ENCODE measurements at places on chromosomes 12 and 14. TPM values are rescaled to one million over a fixed set of nuclear protein-coding genes. Genes with fewer than 3 reads are reported as not detected.
A peak's percentile ranks its signal among the peaks of the same experiment; 100 is the strongest.

The LRRC43 gene
- 1.6 TPM for total RNA-seq

GRCh38 chr14:51950007-51950406 is 39.3 kb upstream of the RTRAF start:
- no peak for DNase-seq
- H3K4me3 ChIP-seq, result no peak overlapping the region
- peaks cover 3% of the 10 kb centered on the region for H3K4me1 ChIP-seq
- H3K27me3 ChIP-seq, result no peaks in the 10 kb centered on the region
- no peak overlapping the region for H3K27ac ChIP-seq
- H3K36me3 ChIP-seq, result peaks cover 82% of the 10 kb centered on the region

DNA sequence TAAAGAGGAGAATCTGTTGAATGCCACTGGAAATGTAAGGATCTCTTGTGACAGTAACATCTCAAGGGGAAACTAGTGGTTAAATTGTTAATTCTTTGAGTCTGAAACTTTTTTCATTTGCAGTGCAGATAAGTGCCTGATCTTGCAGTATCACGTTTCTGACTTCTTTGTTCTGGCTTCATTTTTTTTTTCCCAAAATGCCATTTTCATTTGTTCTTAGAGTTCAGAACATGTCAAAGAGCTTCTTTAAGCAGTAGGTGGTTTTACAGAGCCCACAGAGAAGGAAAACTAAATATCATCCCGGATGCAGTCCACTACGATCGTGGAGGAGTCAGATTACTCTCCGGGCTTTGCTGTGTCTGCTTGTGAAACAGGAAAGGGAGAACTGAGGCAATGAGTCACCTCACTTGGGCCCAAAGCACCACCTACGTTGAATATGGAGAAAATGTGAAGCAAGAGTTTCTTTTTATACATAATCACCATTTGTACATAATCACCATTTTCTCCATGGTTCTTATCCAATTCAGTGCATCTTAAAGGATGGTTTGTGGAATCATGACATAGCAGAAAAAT is 43.9 kb downstream of the HMGA2 start:
- no peak overlapping the region for H3K4me3 ChIP-seq
- no peaks in the 10 kb centered on the region for H3K36me3 ChIP-seq
- peaks cover 3% of the 10 kb centered on the region for H3K27me3 ChIP-seq

The FNTB gene
- total RNA-seq, result 17.5 TPM

DNA sequence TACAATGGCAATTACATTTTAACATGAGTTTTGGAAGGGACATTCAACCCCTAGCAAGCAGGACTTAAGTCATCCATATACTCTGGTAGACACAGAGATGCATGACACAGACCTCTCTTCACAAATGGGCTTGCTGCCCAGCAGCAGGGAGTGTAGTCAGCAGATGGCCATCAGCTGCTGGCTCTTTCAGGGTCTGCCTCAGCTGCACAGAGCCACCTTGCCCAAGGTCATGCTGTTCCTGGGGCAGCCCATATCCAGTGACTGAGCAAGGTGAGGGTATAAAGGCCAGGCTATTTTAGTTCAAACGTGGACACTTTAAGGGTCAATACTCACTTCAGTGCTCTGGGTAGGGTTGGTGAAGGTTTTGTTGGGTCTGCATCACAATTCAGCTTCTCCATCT is 58.3 kb upstream of the JDP2 start:
- H3K27me3 ChIP-seq, result peaks cover 26% of the 10 kb centered on the region
- H3K4me3 ChIP-seq, result no peak overlapping the region
- no peaks in the 10 kb centered on the region for H3K4me1 ChIP-seq
- no peak overlapping the region for H3K27ac ChIP-seq
- H3K36me3 ChIP-seq, result no peaks in the 10 kb centered on the region

The PPP1R36 gene
- total RNA-seq, result not detected

The LRP6 gene
- 0.55 TPM for total RNA-seq

DNA sequence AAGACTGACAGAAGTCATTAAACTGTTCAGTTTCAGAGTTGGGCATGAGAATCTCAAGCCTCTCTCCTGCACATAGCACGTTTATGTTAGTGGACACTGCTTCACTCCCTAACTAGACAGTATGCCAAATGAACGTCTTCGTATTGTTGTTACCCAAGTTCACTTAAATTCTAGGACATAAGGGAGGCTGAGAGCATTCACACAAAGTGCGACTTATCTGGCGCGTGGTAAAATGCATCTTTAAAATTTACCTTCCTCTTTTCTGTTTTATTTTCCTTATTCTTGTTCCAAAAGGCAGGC is 166.3 kb downstream of the AKAP6 start:
- no peak overlapping the region for H3K4me3 ChIP-seq
- H3K27ac ChIP-seq, result no peak overlapping the region
- no peaks in the 10 kb centered on the region for H3K27me3 ChIP-seq
- no peaks in the 10 kb centered on the region for H3K4me1 ChIP-seq
- no peaks in the 10 kb centered on the region for H3K36me3 ChIP-seq

GRCh38 chr12:114339626-114340025 is 66.3 kb downstream of the TBX5 start:
- no peak overlapping the region for H3K4me3 ChIP-seq
- H3K4me1 ChIP-seq, result no peaks in the 10 kb centered on the region
- H3K36me3 ChIP-seq, result no peaks in the 10 kb centered on the region
- no peaks in the 10 kb centered on the region for H3K27me3 ChIP-seq
- no peak for DNase-seq
- no peak overlapping the region for H3K27ac ChIP-seq

- peaks cover 22% of the 10 kb centered on the region for H3K4me1 ChIP-seq
- peaks cover 14% of the 10 kb centered on the region for H3K36me3 ChIP-seq
- H3K27me3 ChIP-seq, result no peaks in the 10 kb centered on the region
- H3K27ac ChIP-seq, result no peak overlapping the region
- no peak for DNase-seq
Measured at GRCh38 chr12:27261866-27262265, 17.8 kb downstream of the STK38L start.

GRCh38 chr12:132397934-132398385 is 68.6 kb upstream of the GALNT9 start:
- no peak overlapping the region for H3K4me3 ChIP-seq
- H3K27me3 ChIP-seq, result peaks cover 2% of the 10 kb centered on the region
- no peak overlapping the region for H3K27ac ChIP-seq
- H3K4me1 ChIP-seq, result no peaks in the 10 kb centered on the region
- no peak for DNase-seq

The AVPR1A gene
- total RNA-seq, result not detected

GRCh38 chr12:63917864-63918799 is 73.6 kb downstream of the SRGAP1 start:
- no peak for DNase-seq
- no peak overlapping the region for H3K27ac ChIP-seq
- no peaks in the 10 kb centered on the region for H3K4me1 ChIP-seq
- no peaks in the 10 kb centered on the region for H3K36me3 ChIP-seq
- H3K4me3 ChIP-seq, result no peak overlapping the region

The CD69 gene
- total RNA-seq, result 72.2 TPM

DNA sequence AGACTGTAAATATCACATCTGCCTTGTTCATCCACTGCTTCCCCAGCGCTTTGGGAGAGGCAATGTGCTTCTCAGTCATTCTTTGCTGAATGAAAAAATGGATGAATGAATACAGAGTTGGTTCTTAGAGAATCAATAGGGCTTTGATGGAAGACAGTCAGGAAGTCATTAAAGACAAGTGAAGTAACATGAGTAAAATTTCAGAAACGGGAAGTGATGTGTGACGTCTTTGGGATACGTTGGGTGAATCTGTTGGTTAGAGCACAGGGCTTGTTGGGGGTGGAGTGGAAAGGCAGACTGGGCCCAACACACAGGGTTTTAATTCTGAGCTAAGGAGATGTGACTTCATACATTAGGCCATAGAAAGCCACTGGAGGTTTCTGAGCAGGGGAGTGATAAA is 39.0 kb upstream of the NRXN3 start:
- H3K27ac ChIP-seq, result no peak overlapping the region
- H3K4me1 ChIP-seq, result peaks cover 8% of the 10 kb centered on the region
- H3K4me3 ChIP-seq, result no peak overlapping the region
- no peak for DNase-seq

DNA sequence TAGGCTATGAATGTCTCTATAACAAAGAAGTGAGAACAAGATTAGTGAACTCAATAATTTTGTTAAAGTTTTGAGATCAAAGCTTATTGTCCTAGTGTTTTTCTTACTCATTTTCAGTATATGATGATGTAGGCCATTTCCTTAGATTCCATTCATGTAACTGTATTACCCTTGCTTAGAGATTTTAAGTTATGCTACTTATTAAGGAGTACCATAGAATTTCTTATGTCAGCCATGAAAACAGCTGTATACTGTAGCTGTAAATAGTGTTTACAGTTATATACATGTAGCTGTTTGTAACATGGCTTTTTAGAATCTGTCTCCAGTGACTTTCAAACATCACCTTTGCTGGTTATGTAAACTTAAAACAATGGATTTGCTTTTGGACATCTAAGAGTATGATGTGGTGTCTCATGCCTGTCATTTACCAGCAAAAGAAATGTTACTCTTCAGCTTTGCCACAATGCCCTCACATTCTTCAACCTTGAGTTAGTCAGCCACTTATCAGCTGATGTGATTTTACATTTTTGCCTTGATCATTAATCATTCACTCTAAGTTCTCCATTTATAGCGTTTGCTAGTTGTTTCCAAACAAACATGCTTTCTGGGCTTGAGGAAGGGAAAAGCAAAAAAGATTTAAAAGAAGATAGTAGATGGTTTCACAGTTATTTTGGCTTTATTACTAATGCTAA is 55.5 kb downstream of the SLC16A7 start:
- peaks cover 31% of the 10 kb centered on the region for H3K36me3 ChIP-seq
- H3K4me3 ChIP-seq, result no peak overlapping the region
- no peak for DNase-seq

- no peaks in the 10 kb centered on the region for H3K27me3 ChIP-seq
- DNase-seq, result no peak
- peaks cover 18% of the 10 kb centered on the region for H3K36me3 ChIP-seq
- H3K4me3 ChIP-seq, result no peak overlapping the region
- no peaks in the 10 kb centered on the region for H3K4me1 ChIP-seq
Measured at GRCh38 chr12:32005496-32006125, 46.4 kb downstream of the RESF1 start.

The MFAP5 gene
- total RNA-seq, result not detected

- no peak for DNase-seq
- no peaks in the 10 kb centered on the region for H3K36me3 ChIP-seq
- H3K4me3 ChIP-seq, result no peak overlapping the region
- no peaks in the 10 kb centered on the region for H3K27me3 ChIP-seq
- no peak overlapping the region for H3K27ac ChIP-seq
- H3K4me1 ChIP-seq, result no peaks in the 10 kb centered on the region
Measured at GRCh38 chr14:68042586-68043210, 223.1 kb downstream of the RAD51B start.

The LRP1-AS gene
- not detected for total RNA-seq

- peaks cover 75% of the 10 kb centered on the region for H3K36me3 ChIP-seq
- peaks cover 38% of the 10 kb centered on the region for H3K4me1 ChIP-seq
- H3K4me3 ChIP-seq, result no peak overlapping the region
- no peak for DNase-seq
- H3K27ac ChIP-seq, result peak overlapping the region; percentile 46
Measured at GRCh38 chr14:21244544-21244943, 24.7 kb downstream of the HNRNPC start.

DNA sequence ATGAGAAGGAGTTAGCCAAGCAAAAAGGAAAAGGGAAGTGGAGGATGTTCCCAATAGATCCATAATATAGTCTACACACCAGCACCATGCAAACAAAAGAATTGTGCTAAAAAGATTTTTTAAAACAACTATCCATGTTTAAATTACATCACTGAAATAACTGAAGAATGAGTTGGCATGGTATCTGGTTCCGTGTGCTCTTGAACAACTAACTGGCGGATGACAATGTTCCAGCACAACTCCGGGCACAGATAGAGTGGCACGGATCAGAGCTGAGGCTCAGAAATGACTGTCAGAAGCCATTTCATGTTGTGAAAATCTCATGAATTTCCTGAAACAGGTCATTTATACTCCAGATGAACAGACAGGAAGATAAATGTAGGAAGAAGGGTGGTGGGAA is 153.1 kb downstream of the HMGA2 start:
- H3K36me3 ChIP-seq, result no peaks in the 10 kb centered on the region
- no peak overlapping the region for H3K4me3 ChIP-seq
- H3K4me1 ChIP-seq, result no peaks in the 10 kb centered on the region

The ITGB7 gene
- 200 TPM for total RNA-seq

GRCh38 chr14:75132382-75133086 is 5.7 kb upstream of the NEK9 start:
- H3K4me1 ChIP-seq, result peaks cover 22% of the 10 kb centered on the region
- H3K4me3 ChIP-seq, result no peak overlapping the region
- peaks cover 53% of the 10 kb centered on the region for H3K36me3 ChIP-seq
- no peak overlapping the region for H3K27ac ChIP-seq
- no peaks in the 10 kb centered on the region for H3K27me3 ChIP-seq

DNA sequence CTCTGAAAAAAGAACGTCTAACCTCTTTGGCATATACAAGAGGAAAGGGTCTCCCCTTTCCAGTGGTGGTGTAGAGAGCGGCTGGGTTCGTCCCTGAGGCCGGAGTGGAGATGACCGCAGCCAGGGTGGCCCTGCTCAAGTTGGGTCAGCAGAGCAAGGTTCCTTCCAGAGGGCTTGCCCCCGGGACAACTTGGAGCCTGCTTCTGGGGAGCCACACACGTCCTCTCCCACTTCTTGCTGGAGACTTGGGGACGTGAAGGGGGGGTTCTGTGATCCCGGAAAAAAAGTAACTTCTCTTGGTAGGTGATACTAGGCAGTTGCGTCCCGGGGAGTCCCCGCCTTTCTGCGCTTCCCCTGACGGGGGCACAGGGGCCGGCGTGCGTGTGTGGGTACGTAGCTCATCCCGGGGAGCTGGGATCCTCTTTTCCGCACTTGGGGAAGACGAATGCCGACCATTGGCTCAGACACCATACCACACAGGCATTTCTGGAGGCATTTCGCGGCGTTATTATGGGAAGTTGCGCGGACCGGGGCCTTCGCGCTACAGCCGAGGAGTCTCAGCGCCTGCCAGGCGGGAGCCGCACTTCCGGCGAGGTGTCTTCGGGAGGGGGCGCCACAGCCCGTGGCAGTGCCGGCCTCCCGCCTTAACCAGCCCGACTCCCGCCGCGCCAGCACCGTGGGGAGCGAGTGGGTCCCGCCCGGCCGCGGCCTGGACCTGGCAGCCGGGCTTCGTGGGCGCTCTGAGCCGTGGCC is 14.8 kb upstream of the PAX9 start:
- no peaks in the 10 kb centered on the region for H3K4me1 ChIP-seq
- H3K36me3 ChIP-seq, result no peaks in the 10 kb centered on the region
- H3K27ac ChIP-seq, result no peak overlapping the region
- DNase-seq, result no peak

GRCh38 chr12:107845226-107845979 is 70.9 kb downstream of the ASCL4 start:
- no peak for DNase-seq
- peaks cover 46% of the 10 kb centered on the region for H3K27me3 ChIP-seq
- H3K4me3 ChIP-seq, result no peak overlapping the region
- H3K36me3 ChIP-seq, result no peaks in the 10 kb centered on the region

DNA sequence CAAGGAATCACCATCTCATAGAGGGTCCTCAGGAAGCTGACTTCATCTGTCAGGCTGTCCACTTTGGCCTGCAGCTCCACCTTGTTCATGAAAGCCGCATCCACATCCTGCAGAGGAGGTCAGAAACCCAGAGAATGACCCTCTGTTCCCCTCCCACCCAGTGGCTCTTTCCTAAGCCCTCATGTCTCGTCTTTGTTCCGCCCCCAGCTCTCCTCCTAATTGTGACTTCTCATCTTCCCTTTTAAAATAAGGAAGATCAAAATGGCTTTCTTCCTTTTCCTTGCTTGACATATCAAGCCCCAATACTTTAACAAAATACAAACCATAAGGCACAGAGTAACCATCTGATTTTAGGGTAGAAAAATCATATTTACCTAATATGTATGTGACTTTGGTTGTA is 4.4 kb downstream of the KRT76 start:
- H3K27ac ChIP-seq, result no peak overlapping the region
- no peaks in the 10 kb centered on the region for H3K4me1 ChIP-seq
- H3K36me3 ChIP-seq, result no peaks in the 10 kb centered on the region
- peaks cover 7% of the 10 kb centered on the region for H3K27me3 ChIP-seq
- no peak for DNase-seq
